ENCODE measurements at places on chromosomes 11 and 22.
A peak's percentile ranks its signal among the peaks of the same experiment; 100 is the strongest.

- DNase-seq: no peak
These were observed 26.9 kb downstream of the MRPL16 start for GRCh38 chr11:59783632-59784090.

- DNase-seq: no peak
These were observed 96.7 kb upstream of the DDI1 start for GRCh38 chr11:103939694-103940093.

DNA sequence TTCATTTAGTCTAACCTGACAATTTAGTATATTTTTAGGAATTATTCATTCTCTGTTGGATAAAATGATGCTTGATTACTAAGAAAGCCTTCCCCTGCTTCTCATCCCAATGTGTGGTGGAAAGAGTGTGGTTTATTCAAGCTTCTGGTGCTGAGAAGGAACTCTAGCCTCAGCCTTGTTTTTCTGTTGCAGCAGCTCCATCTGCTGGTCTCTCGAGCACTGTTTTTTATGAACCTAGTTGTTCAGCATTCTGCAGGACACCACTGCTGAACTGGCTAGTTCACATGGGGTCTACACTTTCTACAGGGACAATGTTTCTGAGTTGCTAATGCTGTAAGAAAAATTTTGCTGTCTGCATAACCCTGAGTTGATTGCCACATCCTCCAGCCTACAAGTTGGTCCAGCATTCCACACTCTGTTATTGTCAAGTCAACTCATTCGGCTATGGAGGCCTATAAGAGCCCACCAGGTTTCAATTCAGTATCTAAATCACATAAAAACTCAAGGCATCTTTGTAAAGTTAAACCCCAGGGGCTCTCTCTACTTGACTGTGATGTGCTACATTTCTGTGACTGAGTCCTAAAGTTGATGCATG, 14.3 kb downstream of the OR2AG2 start:
- DNase-seq: peak; percentile 48

DNA sequence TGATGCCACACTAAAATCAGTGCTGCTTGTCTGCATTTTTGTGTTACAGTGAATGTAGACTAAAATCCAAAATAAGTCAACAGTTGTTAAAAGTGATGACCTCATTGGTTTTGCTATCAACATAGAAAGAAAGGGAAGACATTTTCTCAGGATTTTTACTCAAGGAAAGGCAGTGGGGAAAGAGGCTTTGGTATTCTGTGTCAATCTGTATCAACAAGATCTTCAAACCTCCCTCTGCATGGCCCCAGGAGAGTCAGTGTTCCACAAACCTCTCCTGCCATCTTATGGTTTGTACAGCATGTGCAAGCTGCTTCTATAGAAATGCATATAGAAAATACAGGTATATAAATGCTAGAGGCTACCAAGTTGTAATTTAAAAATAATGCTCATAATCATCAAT, 13.8 kb upstream of the OR51M1 start:
- DNase-seq: no peak

- DNase-seq: no peak
These were observed 16.6 kb downstream of the KCNQ1 start for GRCh38 chr11:2461253-2461955.

GRCh38 chr11:120579611-120580031, 68.1 kb downstream of the GRIK4 start:
- DNase-seq: no peak

DNA sequence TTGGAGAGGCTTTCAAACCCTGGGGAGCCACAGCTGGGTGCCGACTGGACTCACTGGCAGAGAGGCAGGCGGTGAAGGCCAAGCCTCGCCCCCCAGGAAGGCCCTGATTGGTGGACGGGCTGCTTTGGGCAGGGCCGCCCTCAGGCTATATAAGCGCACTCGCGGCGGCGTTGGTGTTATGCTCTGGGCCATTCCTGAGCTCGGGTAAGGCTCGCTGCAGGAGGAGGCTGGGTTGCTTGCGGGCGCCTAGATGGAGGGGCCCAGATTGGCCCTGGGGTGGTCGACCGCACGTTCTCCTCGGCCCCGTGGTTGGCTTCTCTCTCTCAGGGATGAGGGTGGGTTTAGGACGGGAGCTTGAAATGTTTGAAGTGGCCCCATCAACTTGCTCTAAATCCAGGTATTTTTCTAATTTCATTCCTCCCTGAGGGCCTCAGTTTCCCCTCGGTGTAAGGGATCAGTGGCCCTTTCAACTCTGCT, at the start of gene SPDYC:
TSS of gene SPDYC (plus strand) at position 176 of the 477 bp plus-strand sequence. CDS start 1,125 bp downstream, outside the sequence.
- no peak for DNase-seq

DNA sequence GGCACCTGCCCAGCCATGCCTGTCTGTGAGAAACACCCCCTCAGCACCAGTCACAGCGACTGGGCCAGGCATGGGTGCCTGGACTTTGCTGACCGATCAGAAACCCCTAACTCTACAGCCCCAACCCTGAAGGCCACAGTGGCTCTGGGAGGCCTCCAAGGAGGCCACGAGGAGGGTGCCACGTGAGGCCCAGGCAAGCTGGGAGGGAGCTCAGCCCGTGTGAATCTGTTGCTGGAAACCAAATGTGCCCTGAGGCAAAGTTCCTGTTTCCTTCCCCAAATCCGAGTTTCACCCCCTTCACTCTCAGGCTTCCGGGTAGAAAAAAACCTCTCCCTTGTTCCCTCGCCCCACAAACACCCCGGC, 1.3 kb downstream of the UNC93B1 start:
- DNase-seq: no peak

DNA sequence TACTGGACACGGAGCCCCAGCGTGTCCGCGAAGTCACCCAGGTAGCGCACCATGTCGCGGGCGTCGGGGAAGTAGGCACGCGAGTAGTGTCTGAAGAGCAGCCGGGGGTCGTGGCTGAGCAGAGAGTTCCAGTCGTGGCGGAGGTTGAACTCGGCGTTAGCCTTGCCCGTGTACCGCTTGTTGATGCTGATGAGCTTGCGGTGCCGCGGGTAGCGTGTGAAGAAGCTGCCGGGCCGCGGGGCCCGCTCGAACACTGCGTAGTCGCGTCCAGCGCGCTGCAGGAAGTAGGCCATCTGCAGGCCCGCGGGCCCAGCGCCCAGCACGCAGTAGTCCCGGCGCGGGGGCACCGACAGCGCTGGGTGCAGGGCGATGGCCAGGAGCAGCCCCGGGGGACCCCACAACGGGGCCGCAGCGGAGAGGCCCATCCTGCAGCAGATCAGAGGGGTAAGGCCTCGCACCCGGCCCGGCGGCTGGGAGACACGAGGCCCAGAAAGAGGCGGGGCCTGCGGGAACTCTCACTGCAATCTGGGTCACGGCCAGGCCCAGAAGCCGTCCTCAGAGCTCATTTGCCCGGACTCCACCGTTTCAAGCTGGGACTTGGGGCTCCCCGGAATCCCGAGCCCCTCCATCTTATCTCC, 723 bp downstream of the FOXRED2 start:
- DNase-seq: no peak

GRCh38 chr11:108983636-108984420, 319.0 kb downstream of the DDX10 start:
- no peak for DNase-seq

DNA sequence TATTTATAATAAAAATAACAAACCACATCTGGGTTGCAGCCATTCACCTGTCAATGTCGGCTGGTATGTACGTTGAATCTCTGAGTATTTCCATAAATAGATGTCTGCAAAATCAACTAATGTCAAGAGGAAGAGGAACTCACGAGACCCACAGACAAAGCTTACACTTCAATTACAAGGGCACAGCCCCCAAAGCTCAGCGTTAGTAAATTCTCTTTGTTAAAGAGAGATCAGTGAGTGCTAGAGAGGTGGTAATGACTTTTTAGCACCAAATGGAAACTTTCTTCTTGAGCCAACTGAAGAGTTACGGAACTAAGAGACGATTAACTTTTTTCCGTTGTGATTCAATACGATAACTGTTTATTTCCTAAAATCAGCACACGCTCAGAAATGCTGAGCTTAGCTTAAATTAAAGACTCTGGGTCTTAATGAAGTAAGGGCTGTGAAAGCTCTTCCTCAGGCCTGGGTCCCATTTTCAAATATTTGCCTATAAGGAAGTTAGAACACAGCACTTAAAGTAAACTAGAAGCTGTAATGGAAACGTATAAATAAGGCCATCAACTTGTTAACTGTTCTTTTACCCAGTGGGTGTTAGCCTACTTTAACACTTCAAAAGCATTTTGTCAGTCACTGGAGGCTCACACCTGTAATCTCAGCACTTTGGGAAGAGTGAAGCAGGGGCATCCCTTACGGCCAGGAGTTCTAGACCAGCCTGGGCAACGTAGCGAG, 22.8 kb upstream of the TFIP11 start:
- DNase-seq: no peak

DNA sequence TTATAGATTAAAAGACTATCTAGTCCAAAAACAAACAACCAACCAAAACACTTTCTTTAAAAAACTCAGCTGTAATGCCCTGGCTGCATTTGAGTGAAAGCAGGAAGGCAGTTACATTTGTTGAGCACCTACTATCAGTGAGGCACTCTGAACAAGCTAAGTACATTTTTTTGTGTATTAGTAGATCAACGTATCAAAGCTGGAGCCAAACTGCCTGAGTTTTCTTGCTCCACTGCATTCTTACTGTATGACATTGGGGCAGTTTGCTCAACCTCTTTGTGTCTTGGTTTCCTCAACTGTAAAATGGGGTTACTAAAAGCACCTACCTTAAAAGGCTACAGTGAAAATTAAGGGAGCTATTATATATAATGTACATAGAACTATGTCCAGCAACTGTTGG, 22.0 kb downstream of the COA4 start:
- no peak for DNase-seq

DNA sequence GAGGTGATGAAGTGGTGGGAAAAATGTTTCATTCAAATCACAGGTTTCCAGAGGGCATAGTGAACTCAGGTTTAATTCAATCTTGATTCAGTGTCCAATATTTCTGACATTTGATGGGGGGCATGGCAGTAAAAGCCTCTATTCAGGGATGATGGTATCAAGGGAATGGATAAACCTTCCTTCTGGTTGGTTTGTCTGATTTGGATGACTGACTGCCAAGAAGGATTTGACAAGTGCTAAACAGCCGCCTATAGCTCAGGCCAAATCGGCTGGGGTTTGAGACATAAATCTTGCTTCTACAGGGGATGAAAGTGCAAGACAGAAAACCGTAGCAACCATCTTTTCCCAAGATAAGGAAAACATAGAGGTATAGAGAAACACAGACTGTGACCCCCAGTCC, 121.8 kb upstream of the C11orf87 start:
- DNase-seq: no peak

GRCh38 chr22:23774114-23774921, 1.7 kb downstream of the MMP11 start:
- no peak for DNase-seq

- no peak for DNase-seq
These were observed 1061.7 kb upstream of the TENM4 start for GRCh38 chr11:80502511-80502910.

All from right hindlimb (tissue), 1 donor.